Retinal pigment epithelial cell (primary cell): ENCODE measurements at places on chromosomes 4 and X.

- DNase-seq = no peak
Measured at GRCh38 chrX:19886883-19887531, 393 bp downstream of the SH3KBP1 start.

GRCh38 chr4:95428291-95429070, 120.3 kb downstream of the UNC5C start:
- peak; percentile 88 for DNase-seq

DNA sequence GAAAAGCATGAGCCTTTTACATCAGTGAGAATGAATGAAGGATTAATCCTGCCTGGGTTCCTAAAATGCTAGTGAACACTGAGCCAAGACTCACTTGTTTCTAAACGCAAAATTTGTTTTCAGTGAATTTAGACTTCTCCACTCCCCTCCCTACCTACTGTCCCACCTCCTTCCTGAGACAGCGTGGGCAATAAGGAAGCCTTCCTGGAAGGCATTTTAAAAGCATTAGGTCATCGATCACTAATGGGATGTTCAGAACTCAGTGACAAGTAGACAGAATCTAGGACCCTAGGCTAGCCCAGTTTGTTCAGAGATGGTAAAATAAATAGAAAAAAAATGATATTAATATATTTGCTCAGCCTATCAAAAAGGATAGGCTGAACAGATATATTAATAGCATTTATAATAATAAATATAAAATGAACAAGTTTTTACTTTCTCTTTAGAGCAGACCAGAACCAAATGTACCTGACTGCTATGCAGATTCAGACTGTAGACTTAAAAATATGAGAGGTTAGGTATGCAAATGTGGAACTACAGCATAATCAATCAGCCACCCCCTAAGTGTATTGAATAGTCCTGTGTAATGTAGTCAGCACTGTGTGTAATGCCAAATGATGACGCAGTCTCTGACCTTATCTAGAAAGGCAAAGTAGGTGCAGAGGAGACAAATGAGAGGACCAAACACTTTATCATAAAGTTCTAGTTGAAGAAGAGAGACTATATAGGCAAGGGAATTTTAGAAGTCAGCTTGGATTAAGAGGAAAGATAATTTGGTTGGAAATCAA, 331.1 kb downstream of the GPAT3 start:
- DNase-seq = no peak

GRCh38 chr4:76420188-76420761, 666 bp downstream of the CCDC158 start:
- no peak for DNase-seq

DNA sequence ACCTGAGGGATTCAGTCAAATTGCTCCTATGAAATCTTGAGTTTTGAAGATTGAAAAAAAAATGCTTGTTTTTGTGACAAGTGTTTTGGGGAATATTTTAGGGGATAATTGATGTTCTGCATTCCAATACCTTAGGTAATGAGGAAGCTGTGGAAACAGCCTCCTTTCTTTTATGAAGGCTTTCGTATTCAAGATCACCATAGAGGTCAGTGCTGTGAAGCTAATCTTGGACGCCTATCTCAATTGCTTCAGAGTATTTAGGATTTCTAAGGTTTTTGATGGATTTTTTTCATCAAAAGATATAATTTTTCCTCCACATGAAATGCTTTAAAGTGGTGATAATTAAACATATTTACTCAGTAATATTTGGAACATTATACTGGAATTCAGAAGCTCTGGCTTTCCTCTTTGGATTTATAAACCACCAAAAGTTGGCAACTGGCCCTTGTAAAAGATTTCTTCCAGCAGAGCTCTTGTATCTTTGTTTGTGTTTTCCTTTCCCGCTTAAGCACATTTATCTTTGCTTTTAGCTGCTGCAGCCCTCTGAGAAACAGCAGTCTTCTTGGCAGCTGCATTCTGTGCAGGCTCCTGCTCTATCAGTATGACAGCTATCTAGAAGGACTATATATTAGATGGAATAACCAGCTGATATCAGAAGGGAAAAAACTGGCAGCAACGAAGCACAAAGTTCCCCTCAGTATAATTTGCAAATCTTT, 63.7 kb downstream of the HMGB2 start:
- DNase-seq = no peak

DNA sequence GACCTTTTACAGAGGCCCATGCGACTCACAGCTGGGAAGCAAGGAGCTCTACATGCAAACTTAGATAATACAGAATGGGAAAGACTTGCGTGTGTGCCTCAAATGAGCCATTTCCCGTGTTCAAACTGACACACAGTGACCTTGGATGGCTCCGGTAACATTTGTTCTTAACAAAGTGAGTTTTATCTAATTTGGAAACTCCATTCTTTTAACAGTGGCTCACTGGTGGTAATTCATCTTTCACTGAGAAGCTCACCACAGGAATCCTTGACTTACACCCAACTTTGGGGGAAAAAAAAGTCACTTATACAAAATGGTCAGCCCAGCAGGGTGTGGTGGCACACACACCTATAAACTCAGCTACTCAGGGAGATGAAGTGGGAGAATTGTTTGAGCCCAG, 190.6 kb downstream of the LDB2 start:
- DNase-seq = no peak

DNA sequence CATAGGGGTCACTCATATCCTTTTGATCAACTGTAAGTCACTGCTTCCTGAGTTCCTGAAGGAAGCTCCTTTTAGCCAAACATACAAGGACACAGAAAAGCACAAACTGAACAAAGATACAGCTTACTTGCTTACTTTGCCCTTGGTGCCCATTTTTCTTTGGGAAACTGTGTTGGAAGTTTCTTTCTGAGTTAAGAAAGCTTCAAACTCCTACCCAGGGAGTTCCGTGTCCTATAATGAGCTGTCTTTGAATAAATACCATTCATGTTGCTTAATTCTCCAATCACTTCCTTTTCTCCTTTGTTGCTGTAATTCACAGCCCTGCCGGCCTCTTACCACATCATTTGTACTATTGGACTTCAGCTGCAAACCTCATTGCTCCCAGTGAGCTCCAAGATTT, at the start of gene ADH4:
TSS of gene ADH4 (minus strand) at position 228 of the 400 bp plus-strand sequence. CDS start at position 153, 75 bp downstream.
- DNase-seq = no peak

DNA sequence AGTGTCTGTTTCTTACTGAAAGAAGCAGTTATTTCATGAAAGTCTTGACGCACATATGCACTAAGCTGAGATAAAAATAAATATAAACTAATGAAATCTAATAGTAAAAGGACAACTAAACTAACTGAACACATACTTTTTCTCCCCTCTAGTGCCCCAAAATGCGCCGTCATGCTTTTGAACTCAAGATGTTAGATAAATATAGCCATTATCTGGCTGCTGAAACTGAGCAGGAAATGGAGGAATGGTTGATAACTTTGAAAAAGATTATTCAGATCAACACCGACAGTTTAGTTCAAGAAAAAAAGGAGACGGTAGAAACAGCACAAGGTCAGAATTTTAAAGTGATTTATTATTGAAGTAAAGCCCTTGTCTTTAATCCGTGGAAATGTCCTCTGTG, 70.2 kb downstream of the DOCK11 start:
- no peak for DNase-seq

GRCh38 chrX:43479850-43480249, 176.2 kb upstream of the MAOA start:
- DNase-seq = no peak

DNA sequence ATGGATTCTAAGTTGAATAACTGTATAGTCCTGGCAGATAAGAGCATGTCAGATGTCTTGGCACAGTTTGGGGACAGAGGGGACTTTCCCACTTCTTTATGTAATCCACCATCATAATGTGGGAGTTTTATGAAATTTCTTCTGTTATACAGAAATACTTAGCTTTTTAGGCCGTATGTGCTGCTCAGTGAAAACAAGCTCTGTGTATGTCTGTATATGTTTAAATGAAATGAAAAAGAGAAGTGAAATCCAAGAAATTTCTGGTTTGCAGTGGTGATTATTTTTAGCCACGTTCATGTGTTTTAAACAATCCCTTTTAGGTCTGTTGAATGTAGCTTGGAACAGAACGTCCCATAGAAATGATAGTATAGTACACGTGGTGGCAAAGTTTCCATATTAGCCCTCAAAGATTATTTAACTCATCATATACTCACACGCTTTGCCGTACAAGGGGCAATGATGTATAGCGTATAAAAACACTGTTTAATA, 41.0 kb downstream of the GAB1 start:
- DNase-seq = no peak

DNA sequence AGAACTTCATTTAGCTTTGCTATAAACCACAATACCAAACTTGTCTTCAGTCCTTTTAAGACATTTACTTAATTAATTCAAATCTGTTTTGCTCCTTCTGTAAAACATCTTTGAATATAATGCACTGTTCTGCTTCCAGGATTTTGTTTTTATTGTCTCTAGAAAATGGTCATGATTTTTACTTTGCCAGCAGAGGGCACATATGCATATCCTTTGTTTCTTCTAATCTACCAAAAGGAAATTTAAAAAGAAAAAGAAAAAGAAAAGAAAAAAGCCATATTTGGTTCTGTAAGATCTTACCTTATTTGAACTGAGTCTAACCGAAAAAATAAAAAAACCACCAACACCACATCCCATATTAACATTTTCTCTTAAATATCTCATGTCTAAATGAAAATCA, 101.9 kb upstream of the CCSER1 start:
- DNase-seq = no peak

GRCh38 chrX:1165535-1166196, 46.8 kb downstream of the CRLF2 start:
- DNase-seq = no peak

GRCh38 chr4:108830509-108831244, 67.8 kb upstream of the ETNPPL start:
- DNase-seq = peak; percentile 90

GRCh38 chrX:26411045-26411444, 195.1 kb downstream of the MAGEB5 start:
- DNase-seq = no peak

- DNase-seq = no peak
Measured at GRCh38 chr4:26362745-26363439, 42.1 kb downstream of the RBPJ start.
